ENCODE measurements at places on chromosomes 12 and 14. TPM values are rescaled to one million over a fixed set of nuclear protein-coding genes. Genes with fewer than 3 reads are reported as not detected.

- peak; percentile 97 for DNase-seq
Observed at GRCh38 chr12:56116267-56117081, at the start of gene RPL41. Gene RPL41, plus strand, starts transcription at chr12:56116633.

The SLCO1B1 gene
- total RNA-seq = not detected

The PAX9 gene
- 3.9 TPM for total RNA-seq

- no peak for DNase-seq
Observed at GRCh38 chr12:112370868-112371510, 11.2 kb downstream of the HECTD4 start.

GRCh38 chr12:15880721-15881120 lies 1.5 kb upstream of the STRAP start:
- DNase-seq = no peak

GRCh38 chr14:99055816-99056215 lies 216.2 kb downstream of the BCL11B start:
- no peak for DNase-seq

GRCh38 chr12:49750027-49750995 lies 9.0 kb downstream of the TMBIM6 start:
- DNase-seq = peak; percentile 10

All from osteocyte (in vitro differentiated cells).